Activated CD4-positive, alpha-beta T cell treated with anti-CD3 and anti-CD28 coated beads, Interleukin-2, Interleukin-6, amounts not matched to agents 100 ng/mL and 50 ng/mL, durations not matched to agents 16 hours and 8 hours (primary cell): ENCODE measurements at places on chromosomes 3 and 15.
A peak's percentile ranks its signal among the peaks of the same experiment; 100 is the strongest.

GRCh38 chr3:151227807-151228665 is 25.0 kb upstream of the GPR171 start:
- DNase-seq, result peak; percentile 92

DNA sequence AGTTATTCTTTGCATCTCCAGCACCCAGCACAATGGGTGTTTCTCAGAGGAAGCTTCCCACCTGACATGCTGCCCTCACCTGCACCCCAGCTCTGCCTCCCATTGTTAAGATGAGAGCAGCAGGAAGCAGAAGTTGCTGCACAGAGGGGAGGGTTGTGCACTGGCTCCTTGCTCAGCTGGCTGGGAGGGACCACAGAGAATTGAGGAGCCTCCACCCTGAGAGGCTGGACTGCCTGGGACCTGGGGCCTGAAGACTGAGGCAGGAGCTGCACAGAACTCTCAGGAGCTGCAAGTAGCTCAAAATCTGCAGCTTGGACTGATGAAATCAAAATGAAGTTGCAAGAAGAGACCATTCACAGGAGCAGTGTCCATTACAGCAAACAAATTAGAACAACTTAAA is 222.3 kb upstream of the LINGO1 start:
- no peak for DNase-seq

- DNase-seq, result no peak
These were observed 5.1 kb downstream of the MECOM start for GRCh38 chr3:169658311-169658931.

DNA sequence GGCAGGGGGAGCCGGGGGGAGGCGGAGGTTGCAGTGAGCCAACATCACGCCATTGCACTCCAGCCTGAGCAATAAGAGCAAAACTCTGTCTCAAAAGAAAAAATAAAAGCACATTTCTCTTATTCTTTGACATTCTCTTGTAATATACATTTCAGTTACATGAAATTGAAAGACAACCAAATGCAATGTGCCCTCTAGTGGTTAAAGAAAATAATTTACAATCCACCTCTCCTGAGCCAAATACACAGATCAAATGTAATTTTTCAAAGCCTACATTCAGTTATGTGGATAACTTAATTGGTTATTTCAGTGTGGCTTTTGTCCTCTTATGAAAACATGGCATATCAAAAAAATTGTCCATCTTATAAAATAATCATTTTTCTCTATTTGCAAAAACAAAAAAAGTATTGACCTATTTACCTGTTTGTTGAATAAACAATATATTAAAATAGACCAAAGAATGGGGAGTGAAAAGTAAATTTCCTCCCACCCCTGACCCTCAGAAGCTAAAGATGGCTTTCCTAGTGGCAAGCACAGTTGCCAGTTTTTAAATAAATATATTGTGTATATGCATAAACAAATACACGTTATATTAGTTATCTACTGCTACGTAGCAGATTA is 14.2 kb upstream of the U2SURP start:
- DNase-seq, result peak; percentile 47

DNA sequence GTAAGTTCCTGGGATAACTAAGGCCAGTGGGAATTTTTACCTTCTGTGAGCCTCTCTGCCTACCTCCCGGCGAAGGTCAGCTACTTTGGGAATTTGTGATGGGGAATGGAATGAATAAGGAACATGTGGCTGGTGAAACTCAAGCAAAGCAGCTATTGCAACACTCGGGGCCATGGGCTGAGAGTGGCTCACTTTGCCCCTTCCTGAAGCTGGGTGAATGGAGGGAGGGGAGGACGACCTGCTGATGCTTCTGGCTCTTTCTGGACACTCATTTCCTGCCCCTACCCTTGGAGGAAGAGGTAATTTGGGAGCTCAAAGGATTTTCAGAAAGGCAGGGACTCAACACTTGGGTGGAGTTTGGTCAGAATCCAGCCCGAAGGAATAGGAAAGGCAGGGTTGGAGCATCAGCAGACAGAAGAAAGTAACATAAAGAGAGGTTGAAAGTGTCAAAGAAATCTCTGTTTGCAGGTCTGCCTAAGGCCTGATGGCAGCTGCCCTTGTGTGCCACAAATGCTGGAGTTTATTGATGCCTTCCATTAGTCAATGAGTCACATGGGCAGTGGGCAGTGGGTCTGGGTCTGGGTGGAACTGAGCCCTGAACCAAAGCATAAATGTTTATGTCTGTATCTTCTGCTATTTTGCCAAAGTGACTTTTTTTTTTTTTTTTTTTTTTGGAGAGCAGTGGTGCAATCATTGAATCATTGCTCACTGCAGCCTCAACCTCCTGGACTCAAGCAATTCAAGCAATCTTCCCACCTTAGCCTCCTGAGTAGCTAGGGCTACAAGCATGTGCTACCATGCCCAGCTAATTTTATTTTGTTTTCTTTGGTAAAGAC is 12.4 kb downstream of the LAMP3 start:
- DNase-seq, result no peak

- DNase-seq, result no peak
These were observed 116.1 kb downstream of the PCCB start for GRCh38 chr3:136366289-136366688.

GRCh38 chr3:49244581-49245205 is 32.3 kb downstream of the C3orf62 start:
- DNase-seq, result peak; percentile 21

DNA sequence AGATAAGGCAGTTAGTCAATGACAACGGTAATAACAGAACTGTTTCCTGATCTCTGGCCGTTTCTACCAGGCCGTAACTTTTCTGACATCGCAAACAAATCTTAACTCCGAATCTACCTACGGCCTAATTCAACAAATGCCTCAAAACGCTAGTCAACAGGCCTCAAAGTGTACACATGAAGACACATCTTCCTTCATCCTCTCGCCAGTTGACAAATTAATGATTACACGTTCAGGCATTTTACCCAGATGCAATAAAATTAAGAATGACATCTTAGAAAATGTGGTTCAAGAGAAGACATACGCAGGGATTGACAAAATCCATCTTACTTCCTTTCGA is 1.5 kb downstream of the SFMBT1 start:
- DNase-seq, result no peak

- DNase-seq, result no peak
These were observed 257.6 kb upstream of the ZPLD1 start for GRCh38 chr3:102177075-102177755.

DNA sequence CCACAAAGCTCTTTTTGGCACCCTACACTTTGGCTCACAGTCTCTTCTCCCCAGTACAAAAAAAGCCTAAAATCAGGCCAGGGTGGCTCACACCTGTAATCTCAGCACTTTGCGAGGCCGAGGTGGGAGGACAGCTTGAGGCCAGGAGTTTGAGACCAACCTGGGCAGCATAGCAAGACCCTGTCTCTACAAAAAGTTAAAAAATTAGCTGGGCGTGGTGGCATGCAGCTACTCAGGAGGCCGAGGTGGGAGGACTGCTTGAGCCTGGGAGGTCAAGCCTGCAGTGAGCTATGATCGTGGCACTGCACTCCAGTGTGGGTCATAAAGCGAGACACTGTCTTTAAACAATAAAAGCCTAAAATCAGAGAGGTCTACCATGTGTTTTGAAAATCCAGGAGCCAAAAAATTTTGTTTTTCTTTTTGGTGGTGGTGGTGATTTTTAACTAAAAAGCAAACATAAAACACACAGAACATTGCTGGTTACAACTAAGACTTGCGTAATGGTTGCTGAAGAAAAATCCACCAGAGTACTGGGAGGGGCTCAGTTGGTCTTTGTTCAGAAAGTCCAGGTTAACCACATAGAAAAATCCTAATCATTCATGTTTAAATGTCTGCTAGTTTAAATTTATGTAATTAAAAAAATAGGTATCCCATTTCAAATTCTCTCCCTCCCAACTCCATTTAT is 1.6 kb upstream of the MAN2C1 start:
- no peak for DNase-seq

DNA sequence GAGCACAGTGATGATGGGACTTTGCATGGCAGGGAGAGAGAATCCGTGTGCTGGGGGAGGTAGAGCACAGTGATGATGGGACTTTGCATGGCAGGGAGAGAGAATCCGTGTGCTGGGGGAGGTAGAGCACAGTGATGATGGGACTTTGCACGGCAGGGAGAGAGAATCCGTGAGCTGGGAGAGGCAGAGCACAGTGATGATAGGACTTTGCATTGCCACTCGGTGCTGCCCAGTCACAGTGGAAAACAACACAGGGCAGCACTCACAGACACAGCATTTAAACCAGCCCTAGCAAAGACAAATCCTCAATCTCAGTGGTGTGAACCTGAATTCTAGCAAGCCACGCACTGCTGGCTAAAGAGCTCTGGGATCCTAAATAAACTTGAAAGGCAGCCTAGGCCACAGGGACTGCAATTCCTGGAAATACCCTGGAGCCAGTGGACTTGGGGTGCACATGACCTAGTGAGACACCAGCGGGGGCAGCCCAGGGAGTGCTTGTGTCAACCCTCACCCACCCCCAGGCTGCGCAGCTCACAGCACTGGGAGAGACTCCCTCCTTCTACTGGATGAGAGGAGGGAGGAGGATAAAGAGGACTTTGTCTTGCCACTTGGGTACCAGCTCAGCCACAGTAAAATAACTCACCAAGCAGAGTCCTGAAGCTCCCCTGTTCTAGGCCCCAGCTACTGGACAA is 23.4 kb upstream of the TNK2 start:
- no peak for DNase-seq
